Osteoblast (primary cell): ENCODE measurements at places on chromosomes 7 and 10.

GRCh38 chr7:38391751-38392150, 118.3 kb upstream of the TARP start:
- peak; percentile 44 for DNase-seq

- peak; percentile 52 for DNase-seq
These were observed 3.8 kb downstream of the GIMAP1 start for GRCh38 chr7:150719960-150720891.

DNA sequence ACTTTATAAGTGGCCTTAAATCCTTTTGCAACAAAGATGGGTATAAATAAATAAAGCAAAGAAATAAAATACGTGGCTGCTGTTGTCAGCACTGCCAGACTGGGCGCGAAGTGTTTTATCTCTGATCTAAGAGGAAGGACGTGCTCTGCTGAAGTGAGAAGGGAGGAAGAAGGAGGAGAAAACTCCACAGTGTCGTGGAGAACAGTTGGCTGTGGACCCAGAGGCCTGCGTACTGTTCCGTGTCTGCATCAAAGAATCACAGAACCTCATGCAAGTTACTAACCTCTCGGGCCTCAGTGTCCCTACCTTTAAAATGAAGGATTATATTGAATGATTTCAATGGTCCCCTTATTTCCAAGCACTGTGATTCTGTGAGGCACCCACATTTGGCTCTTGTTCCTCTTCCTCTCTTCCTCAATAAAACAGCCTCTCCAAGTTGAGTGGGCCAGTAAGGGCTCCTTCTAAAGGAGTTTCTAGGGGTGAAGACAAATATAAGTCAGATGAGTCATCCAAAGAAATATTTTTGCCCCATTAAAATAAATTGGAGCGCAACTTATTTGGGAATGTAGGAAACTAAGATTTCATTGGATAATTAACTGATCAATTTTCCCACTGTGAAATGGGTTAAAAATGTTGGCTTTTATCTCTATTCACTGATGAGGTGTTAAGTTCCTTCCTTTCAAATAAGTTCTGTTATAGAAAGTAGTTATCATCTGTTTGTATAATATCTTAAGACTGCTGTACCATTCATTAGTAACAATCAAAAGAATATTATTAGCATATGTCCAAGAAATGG, 126.9 kb upstream of the EFCAB10 start:
- DNase-seq, result no peak

DNA sequence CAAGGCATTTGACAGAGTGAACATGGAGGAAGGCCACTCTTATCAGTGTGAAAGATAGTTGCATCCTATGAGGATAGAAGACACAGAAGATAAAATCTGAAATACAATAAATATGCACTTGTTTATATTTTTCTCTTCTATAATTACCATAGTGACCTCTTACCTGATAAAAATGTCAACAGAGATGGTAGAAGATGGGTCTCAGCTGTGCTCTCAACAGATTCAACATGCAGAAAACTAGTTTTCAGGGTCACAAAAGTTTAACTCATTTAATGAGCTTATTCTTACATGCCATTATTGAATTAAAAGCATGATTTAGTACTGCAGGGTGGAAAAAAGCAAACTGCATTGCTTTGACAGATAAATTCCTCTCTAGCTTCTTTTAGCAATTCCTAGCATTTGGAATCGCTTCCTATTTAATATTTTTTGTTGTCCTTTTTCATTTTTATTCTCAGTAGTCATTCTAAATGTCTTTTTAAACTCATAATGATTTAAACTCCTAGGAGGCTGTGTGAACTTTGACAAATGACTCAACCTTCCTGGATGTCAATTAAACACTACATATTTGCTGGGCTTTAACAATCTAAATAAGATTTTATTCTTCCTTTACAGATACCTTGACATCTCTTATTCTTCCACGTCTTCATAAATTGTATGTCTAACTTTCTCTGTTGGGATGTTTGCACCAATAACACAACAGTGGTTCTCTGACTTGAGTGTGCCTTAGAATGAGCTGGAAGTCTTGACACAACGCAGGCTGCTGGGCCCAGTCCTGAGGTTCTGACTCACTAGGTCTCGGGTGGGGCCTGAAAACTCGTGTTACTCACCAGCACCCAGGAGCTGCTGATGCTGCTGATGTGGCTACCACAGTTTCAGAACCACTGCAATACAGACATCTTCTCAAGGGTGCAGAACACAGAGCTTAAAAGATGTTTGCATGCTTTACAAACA, 565.5 kb upstream of the IGFBP3 start:
- peak; percentile 57 for DNase-seq

- DNase-seq, result no peak
These were observed 37.2 kb downstream of the PDE1C start for GRCh38 chr7:32033006-32033405.

GRCh38 chr10:106960812-106961211, 203.7 kb downstream of the SORCS1 start:
- no peak for DNase-seq

- no peak for DNase-seq
These were observed 26.8 kb upstream of the FOXK1 start for GRCh38 chr7:4655311-4655710.

- DNase-seq, result no peak
These were observed 225.3 kb downstream of the PTEN start for GRCh38 chr10:88088441-88089340.

- peak; percentile 71 for DNase-seq
These were observed 1.4 kb downstream of the PODXL start for GRCh38 chr7:131554880-131555516.

GRCh38 chr7:93981480-93981874, 22.7 kb downstream of the BET1 start:
- no peak for DNase-seq

GRCh38 chr10:84845628-84846261, 517.4 kb downstream of the CCSER2 start:
- no peak for DNase-seq

DNA sequence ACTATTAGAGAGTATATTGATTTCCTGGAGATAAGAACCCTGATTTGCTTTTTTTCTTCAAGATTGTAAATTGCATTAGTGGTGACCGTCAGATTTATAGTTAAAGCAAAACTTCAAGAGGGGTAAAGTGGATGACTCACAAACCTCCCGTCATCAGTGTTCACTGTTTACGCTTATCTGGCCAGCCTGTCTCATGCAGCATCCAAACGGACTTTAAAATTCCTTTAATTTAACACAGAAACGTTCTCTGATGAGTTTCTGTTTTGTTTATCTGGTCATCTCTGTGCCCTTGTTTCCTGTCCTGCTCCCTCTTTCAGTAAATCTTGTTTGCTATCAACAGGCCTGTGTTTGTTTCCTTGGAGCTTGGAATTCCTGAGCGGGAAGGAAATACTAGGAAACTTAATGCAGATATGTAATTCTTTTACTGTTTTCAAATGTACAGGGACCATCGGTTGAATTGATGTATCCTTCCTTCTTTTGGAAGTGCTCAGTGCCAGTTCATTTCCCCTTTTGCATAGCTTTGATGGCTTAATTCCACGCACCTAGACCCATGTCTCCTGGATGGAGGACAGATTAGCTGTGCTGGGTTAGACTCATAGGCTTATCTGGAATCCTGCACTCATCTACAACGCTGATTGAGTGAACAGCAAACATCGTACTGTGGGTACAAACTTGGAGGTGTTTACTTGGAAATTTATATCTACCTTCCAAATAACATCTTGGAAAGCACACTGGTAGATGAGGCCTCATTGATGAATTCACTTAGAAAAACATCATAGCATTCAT, 21.3 kb downstream of the PTPRE start:
- peak; percentile 74 for DNase-seq
